ENCODE measurements at places on chromosomes 13 and 19. TPM values are rescaled to one million over a fixed set of nuclear protein-coding genes. Genes with fewer than 3 reads are reported as not detected.
A peak's percentile ranks its signal among the peaks of the same experiment; 100 is the strongest.

MAST3 gene
- 15.8 TPM for total RNA-seq

GAPDHS gene
- not detected for total RNA-seq

CACNG6 gene
- total RNA-seq: 11.5 TPM

IZUMO2 gene
- not detected for total RNA-seq

ZNF813 gene
- total RNA-seq: 6.3 TPM

CYP2A6 gene
- total RNA-seq: not detected

GRCh38 chr13:30329009-30329585 is 21.7 kb upstream of the KATNAL1 start:
- H3K4me3 ChIP-seq: no peak overlapping the region
- no peaks in the 10 kb centered on the region for H3K27me3 ChIP-seq
- H3K36me3 ChIP-seq: no peaks in the 10 kb centered on the region
- no peak for DNase-seq

DNA sequence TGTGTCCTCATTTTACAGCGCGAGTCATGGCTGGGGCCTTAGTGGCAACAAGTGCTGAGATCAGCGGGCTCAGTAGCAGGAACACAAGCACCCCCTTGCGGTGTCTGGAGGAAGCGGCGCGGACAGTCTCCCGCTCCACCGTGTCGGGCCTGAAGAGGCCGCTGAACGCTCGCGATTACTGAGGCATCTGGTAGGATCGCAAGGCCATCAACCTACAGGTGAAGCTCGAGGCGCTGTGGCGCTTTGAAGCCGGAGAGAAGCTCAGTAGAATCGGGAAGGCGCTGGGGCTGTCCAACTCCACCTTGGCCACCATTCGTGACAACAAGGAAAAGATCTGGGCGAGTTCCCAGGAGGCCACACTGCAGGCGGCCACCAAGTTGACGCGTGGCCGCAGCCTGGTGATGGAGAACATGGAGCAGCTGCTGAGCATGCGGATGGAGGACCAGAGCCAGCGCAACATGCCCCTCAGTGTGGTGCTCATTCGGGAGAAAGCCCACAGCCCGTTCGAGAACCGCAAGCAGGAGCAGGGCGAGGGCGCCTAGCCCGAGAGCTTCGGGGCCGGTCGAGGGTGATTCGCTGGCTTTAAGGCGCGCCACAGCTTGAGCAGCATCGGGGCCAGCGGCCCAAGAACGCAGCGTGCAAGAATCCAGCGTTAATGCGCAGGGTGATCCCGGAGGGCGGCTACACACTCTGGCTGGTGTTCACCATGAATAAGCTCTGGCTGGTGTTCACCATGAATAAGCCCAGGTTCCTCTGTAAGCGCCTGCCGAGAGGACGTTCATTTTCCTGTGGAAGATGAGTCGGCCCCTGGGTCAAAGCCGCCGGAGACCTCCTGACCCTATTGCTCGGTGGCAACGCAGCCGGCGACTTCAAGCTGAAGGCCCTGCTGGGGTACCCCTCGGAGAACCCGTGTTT is 8.3 kb upstream of the MZF1 start:
- H3K4me1 ChIP-seq: no peaks in the 10 kb centered on the region
- no peak overlapping the region for H3K27ac ChIP-seq
- no peaks in the 10 kb centered on the region for H3K36me3 ChIP-seq
- DNase-seq: no peak
- no peak overlapping the region for H3K4me3 ChIP-seq
- no peaks in the 10 kb centered on the region for H3K27me3 ChIP-seq

GRCh38 chr19:18520848-18521691 is 800 bp downstream of the ELL start:
- H3K4me3 ChIP-seq: peak overlapping the region; percentile 94
- peaks cover 41% of the 10 kb centered on the region for H3K4me1 ChIP-seq
- peak; percentile 14 for DNase-seq
- H3K27ac ChIP-seq: peak overlapping the region; percentile 75
- H3K27me3 ChIP-seq: no peaks in the 10 kb centered on the region
- H3K36me3 ChIP-seq: no peaks in the 10 kb centered on the region

GRCh38 chr13:113178896-113179167 is 20.4 kb downstream of the PROZ start:
- H3K27me3 ChIP-seq: no peaks in the 10 kb centered on the region
- no peak overlapping the region for H3K4me3 ChIP-seq
- no peaks in the 10 kb centered on the region for H3K4me1 ChIP-seq
- peaks cover 54% of the 10 kb centered on the region for H3K36me3 ChIP-seq

DNA sequence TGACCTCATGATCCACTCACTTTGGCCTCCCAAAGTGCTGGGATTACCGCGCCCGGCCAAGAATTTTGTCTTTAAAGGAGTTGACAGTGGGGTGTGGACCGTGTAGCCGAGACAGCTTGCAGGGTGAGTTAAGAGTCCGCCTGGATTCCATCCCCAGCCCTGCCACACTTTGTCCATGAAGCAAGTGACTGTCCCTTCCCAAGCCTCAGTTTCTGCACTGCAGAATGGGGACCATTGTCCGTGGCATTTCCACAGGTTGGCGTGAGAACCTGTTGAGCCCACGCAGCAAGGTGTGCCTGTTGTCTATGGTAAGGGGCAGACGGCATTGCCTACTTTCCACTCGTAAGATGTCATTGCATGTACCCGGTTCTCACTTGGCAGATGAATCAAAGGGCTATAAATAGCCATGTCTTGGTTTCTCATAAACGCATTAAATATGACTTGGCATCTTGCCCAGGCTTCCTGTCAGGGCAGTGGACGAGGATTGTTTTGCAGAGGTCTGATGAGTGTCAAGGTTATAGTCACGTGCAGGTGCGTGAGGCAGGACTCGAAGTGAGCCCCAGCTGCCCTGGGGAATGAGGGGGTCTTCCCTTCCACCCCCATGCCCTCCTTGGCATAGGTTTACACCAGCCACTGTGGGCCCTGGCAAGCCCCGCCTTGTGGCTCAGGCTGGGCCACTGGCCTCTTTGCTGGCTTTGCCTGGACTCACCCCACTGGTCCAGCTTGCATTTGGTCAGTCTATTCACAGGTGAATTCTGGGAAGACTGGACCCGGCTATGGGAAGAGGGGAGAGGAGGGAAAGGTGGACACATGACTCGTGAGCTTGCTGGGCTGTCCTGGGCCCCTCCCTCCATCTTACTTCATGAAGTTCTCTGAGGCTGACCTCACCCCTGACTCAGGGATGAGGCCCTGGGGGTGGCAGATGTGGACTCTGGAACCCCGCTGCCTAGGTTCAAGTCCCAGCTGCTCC is 14.6 kb downstream of the FAM187B start:
- peak; percentile 72 for DNase-seq
- H3K27me3 ChIP-seq: no peaks in the 10 kb centered on the region
- peaks cover 34% of the 10 kb centered on the region for H3K4me1 ChIP-seq
- H3K4me3 ChIP-seq: peak overlapping the region; percentile 21

DNA sequence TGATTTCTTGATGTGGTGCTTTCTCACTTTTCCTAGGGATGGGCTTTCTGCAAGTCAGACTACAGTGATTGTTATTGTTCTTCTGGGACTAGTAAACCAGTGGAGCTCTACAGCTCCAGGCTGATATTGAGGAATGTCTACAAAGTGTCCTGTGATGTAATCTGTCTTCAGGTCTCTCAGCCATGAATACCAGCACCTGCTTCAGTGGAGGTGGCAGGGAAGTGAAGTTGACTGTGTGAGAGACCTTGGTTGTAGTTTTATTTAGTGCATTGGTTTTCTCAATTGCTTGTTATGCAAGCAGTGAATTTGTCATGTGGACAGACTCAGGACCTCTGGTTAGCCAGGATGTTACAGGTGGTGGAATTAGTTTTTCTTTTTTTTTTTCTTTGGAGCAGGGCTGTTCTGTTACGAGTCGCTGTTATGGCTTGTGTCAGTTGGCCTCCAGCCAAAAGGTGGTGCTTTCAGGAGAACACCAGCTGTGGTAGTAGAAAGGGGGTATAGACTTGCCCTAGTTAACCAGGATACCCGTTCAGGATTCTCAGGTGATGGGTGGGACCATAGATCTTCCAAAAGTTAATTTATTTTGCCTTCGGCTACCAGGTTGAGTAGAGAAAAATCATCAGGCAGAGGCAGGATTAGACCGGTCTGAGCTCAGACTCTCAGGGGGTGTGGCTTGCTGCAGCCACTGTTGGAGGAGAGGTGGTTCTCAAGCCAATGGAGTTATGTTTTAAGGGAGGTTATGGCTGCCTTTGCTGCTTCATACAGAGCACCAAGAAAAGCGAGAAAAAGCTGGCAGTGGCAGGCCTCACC is 11.9 kb upstream of the ZNF675 start:
- H3K4me3 ChIP-seq: no peak overlapping the region
- DNase-seq: peak; percentile 60
- no peaks in the 10 kb centered on the region for H3K4me1 ChIP-seq
- no peaks in the 10 kb centered on the region for H3K36me3 ChIP-seq

GRCh38 chr13:108895220-108895704 is 265.9 kb downstream of the MYO16 start:
- peaks cover 7% of the 10 kb centered on the region for H3K4me1 ChIP-seq
- no peak overlapping the region for H3K4me3 ChIP-seq
- peak; percentile 78 for DNase-seq
- no peaks in the 10 kb centered on the region for H3K27me3 ChIP-seq
- H3K36me3 ChIP-seq: no peaks in the 10 kb centered on the region

GRCh38 chr13:112953591-112954487 is 15.2 kb upstream of the MCF2L start:
- peaks cover 4% of the 10 kb centered on the region for H3K27me3 ChIP-seq
- H3K4me3 ChIP-seq: no peak overlapping the region
- no peaks in the 10 kb centered on the region for H3K36me3 ChIP-seq
- H3K4me1 ChIP-seq: peaks cover 11% of the 10 kb centered on the region
- no peak for DNase-seq

- peak; percentile 66 for DNase-seq
- no peak overlapping the region for H3K27ac ChIP-seq
- peaks cover 40% of the 10 kb centered on the region for H3K4me1 ChIP-seq
- no peak overlapping the region for H3K4me3 ChIP-seq
- peaks cover 34% of the 10 kb centered on the region for H3K27me3 ChIP-seq
Measured at GRCh38 chr19:13055213-13056051, 47.2 kb downstream of the LYL1 start.

DNA sequence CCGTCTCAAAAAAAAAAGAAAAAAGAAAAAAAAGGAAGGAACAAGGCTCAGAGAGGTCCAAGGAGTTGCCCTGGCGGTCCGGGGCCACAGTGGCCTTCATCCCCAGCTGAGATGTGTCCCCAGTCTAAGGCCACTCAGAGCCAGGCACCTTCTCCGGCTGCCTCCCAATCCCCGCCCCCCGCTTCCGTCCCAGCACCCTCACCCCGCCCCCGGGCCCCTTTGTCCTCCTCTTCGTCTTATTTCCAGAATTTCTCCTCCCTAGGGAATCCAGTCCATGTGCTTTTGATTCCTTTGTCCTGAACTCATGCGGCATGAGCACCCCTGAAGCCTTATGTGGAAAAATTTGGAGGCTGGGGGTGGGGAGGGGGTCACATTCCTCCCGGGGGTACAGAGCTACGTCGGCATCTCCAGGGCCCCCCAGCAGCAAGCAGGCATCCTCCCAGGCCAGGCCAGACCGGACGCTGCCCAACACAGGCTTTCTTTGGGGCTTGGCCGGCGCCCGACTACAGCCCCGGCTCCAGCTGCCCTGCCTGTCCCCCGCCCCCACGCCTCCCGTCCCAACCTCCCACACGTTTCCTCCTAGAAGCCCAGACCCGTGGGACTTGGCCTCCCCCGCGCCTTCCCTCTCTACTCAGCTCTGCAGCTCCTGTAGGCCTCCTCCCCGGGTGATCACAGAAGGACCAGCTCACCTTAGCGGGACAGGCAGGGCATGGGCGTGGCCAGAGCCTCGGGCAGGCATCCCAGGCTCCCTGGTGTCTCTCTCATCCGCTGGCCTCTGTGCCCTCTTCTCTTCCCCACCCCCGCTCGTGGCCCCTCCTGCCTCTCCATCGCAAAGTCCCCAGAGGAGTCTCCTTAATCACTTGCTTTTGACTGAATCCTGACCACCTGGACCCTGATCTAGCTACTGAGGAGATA is 17.8 kb upstream of the ADGRE5 start:
- DNase-seq: no peak
- no peaks in the 10 kb centered on the region for H3K36me3 ChIP-seq

- H3K4me3 ChIP-seq: no peak overlapping the region
- no peak overlapping the region for H3K27ac ChIP-seq
- no peaks in the 10 kb centered on the region for H3K36me3 ChIP-seq
- DNase-seq: no peak
- no peaks in the 10 kb centered on the region for H3K4me1 ChIP-seq
Measured at GRCh38 chr19:47005164-47005641, 14.4 kb upstream of the NPAS1 start.

GRCh38 chr13:100811024-100811865 is 136.7 kb upstream of the TMTC4 start:
- H3K27ac ChIP-seq: no peak overlapping the region
- H3K4me1 ChIP-seq: no peaks in the 10 kb centered on the region
- no peak for DNase-seq
- H3K27me3 ChIP-seq: peaks cover 65% of the 10 kb centered on the region

DNA sequence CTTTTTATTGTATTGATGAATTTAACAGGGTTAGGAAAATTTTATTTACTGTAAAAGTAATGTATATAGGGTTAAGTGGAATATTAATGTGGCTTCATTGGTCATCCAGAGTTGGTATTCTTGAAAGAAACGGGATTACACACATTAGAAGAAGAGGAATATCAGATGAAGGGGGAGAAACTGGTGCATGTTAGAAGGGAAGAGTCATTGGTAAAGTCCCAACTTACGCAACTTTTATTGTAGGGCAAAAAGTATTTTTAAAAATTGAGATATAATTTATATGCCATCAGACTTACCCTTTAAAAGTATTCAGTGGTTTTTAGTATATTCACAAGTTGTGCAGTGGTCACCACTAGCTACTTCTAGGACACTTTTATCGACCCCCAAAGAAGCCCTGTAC is 47.3 kb downstream of the DNAJC3 start:
- H3K4me3 ChIP-seq: no peak overlapping the region
- H3K27me3 ChIP-seq: no peaks in the 10 kb centered on the region
- H3K27ac ChIP-seq: no peak overlapping the region
- H3K4me1 ChIP-seq: no peaks in the 10 kb centered on the region
- no peak for DNase-seq
- H3K36me3 ChIP-seq: peaks cover 11% of the 10 kb centered on the region

DNA sequence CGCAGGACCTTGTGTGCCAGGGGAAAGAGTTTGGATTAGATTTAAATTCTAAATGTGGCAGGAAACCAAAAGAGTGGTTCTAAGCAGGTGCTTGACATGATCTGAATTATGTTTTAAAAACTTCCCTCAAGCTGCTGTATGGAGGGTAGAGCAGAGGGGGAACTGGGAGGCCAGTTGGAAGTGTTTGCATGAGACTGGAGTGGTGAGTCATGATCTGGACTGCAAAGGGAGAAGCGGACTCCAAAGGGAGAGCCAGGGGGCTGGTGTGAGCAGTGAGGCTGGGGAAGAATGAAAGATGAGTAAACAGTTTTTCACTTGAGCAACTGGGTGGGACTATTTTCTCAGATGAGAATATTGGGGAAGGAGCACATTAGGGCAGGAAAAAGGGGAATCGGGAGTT is 206.1 kb downstream of the DNAJC15 start:
- no peak for DNase-seq
- H3K36me3 ChIP-seq: no peaks in the 10 kb centered on the region
- H3K27me3 ChIP-seq: no peaks in the 10 kb centered on the region

DNA sequence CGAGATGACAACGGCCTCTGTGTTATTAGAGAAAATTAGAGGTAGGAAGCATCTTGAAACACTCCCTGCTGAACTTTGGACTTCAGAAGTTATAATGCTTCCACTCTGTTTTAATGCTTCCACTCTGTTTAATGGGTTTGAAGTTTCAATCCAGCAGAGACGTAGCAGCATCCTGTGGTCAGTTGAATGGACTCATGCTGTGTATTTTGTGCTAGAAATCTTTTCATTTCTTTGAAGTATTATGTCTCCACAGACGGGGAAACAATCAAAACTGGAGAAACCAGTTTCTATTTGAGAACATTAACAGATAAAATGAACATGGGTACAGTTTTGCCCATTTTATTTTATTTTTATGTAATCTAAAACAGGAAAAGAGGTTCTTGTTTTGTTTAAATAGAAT is 1736.2 kb downstream of the SLITRK5 start:
- no peak for DNase-seq
- H3K4me1 ChIP-seq: peaks cover 6% of the 10 kb centered on the region
- no peak overlapping the region for H3K4me3 ChIP-seq
- H3K27me3 ChIP-seq: no peaks in the 10 kb centered on the region

Data from PC-9 (cell line).